Stimulated activated memory B cell treated with anti-CD40 and anti-IgM and Interleukin-4, amounts not matched to agents 10 μg/mL and 1 μg/mL and 100 μg/mL, for 72 hours (primary cell): ENCODE measurements at places on chromosomes 7 and 10.

DNA sequence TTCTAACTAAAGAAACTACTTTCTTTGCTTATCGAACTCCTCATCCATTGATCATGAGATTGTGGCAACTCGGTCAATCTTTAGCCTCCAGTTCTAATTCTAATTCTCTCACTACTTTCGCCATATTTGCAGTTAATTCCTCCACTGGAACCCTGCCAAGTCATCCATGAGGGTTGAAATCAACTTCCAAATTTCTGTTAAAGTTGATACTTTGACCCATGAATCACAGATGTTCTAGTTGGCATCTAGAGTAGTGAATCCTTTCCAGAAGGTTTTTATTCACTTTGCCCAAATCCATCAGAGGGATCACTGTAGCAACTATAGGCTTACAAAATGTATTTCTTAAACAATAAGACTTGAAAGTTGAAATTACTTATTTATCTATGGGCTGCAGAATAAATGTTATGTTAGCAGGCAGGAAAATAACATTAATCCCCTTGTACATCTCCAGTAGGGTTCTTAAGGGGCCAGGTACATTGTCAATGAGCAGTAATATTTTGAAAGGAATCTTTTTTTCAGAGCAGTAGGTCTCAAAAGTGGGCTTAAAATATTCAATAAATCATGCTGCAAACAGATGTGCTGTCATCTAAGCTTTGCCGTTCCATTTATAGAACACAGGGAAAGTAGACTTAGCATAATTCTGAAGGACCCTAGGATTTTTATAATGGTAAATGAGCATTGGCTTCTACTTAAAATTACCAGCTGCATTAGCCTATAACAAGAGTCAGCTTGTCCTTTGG is 39.4 kb downstream of the CCDC71L start:
- ATAC-seq = no peak

DNA sequence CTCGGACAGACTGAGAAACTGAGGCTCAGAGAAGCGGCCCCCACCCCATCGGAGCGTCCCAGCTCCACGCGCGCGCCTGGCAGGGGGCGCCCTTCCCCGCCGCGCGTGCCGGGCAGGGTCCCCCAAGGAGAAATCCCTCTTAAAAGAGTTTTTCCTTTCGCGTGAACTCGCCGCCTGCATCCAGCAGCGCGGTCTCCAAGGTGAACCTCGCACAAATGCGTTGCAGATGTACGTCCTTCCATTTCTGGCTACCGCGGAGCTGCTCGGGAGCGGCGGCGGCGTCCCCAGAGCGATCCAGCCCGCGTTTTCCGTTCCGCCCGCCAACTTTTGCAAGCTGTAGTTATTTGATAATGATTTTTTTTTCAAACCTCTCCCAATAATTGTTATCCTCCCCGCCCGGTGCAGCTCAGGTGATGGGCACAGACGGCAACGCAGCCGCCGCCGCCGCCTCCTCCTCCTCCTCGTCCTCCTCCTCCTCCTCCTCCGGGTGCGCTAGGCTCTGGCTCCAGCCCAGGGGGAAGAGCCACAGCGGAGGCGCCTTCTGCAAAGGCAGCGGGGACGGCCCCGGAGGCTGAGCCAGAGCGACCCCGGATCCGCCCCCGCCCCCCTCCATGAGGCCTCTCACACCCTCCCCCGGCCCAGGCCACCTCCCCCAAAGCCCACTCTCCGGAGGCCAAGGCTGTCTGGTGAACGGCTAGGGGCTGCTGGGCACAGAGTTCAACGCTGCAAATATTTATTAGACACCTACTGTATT is 74.0 kb upstream of the CUX1 start:
- ATAC-seq = peak; percentile 65

DNA sequence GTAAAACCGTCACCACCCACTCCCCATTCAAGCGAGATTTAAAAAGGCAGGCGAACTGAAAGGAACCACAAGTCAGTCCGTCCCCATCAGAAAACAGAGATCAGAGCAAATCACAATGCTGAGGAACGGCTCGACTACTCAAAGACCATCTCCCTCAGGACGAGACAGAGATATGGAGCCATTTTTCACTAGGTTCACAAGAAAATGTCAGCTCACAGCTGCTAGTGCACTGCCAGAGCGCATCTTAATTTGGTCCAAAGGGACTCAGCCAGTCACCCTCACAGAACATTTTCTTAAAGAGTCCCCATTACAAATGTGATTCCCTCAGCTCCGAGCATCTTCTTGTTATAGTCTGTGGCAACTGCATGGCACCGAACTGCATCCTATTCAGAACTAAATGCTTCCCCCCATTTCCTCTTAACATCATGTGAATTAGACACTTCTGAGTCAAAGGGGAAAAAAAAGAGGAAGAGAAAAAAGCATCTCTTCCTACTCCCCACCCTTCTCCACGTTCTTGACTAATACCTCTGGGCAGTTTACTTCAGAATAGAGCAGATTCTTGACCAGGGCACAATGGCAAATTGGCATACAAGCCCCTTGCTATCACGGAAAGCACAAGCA is 683.9 kb downstream of the MAGI2 start:
- ATAC-seq = peak; percentile 55

GRCh38 chr10:75889051-75889450 is 457.6 kb downstream of the LRMDA start:
- ATAC-seq = no peak

GRCh38 chr7:89988074-89988473 is 166.2 kb upstream of the STEAP1 start:
- ATAC-seq = no peak

DNA sequence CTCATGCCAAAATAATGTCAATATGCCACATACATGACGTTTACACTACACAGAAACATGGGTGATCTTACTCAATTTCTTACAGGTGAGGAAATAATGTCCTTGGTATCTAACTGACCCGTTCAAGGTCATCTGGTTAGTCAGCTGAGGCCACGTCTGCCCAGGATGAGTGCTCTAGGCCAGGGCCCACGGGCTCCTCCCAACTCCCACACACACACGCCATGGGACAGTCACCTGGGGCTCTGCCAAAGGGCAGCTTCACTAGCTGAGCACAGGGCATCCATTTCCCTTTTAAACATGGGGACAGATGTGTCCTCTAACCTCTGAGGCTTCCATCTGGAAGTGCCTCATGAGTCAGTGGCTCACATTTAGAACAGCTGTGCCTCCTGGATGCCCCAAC is 123.9 kb downstream of the TNS3 start:
- ATAC-seq = peak; percentile 61

- ATAC-seq = no peak
These were observed 179.7 kb downstream of the PRKCQ start for GRCh38 chr10:6400331-6400730.

GRCh38 chr10:25017154-25017590 is 760 bp downstream of the THNSL1 start:
- ATAC-seq = no peak

DNA sequence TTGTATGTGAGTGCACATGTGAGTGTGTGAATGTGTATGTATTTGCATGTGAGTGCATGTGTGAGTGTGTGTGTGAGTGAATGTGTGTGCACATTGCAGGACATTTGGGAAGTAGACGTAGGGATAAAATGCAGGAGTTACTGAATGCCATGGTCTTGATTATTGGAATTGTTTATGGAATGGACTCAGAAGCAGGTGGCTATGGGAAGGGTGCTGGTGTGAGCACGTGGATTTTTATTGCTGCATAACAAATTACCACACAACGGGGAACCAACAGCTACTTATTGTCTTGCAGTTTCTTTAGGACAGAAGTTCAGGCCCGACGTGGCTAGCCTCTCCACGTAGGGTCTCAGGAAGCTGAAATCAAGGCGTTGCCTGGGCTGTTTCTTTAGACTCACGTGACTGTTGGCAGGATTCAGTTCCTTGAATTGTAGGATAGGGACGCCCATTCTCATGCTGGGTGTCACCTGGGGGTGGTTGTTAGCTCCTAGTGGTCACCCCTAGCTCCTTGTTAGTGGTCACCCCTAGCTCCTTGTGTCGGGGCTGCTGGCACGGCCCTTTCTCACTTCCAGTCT is 48.3 kb upstream of the ZNF32 start:
- ATAC-seq = no peak

- no peak for ATAC-seq
These were observed 47.6 kb downstream of the STEAP1B start for GRCh38 chr7:22452142-22452959.

DNA sequence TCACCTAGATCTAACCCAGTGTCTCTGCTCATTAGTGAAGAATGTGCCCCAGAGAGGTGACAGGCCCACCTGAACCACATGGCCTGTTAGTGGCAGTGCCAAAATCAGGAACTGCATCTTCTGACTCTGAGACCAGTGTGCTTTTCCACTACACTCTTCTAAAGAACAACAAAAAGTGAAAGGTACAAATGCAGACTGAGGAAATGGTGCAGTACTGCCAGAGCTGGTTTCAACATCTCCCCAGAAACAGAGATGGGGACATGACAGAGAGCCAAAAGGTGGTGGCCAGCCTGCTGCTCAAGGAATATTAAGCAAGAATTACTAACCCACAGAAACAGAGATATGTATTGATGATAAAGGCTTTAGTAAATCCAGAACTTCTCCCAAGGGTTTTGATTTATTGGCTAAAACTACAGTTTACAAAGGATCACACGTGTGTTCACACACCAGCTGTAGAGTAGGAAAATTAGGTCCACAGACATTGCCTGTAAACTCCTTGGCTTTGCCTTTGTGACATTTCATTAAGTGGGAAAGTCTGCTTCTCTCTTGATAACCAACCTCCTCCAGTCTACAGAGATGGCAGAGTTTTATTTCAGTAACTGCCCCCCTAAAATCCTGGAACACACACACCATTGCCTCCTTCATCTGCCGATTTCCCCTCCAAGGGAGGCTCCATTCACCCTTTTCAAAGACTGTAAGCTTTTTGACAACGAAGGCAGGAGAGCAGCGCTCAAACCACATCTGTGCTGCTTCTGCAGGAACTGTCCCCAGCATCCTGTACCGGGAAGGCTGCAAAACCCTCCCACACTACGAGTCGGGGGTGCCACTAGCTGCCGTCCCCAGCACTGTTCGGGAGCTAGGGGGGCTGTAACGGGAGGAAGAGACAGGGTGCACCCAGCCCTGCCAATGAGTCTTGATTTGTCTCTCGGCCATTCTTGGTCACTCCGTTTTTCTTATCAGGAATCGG is 29.8 kb downstream of the GSDME start:
- ATAC-seq = peak; percentile 69

DNA sequence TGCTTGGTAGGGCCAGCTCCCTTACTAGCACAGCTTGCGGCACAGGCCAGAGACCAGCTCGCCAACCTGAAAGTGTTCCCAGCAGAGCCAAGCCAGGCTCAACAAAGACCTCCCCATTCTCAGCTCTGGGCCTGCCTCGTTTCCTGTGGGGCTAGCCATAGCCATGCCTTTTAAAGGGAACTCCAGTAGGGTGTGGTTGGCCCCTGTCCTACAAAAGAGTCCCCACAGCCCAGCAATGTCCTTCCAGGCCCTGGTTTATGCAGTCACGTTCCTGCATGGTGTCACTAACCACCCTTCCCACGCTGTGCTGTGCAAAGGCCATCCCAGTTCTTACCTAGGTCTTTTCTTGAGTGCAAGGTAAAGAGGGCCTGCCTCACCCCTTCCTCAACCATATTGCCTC is 87.8 kb upstream of the LRRC4 start:
- no peak for ATAC-seq

DNA sequence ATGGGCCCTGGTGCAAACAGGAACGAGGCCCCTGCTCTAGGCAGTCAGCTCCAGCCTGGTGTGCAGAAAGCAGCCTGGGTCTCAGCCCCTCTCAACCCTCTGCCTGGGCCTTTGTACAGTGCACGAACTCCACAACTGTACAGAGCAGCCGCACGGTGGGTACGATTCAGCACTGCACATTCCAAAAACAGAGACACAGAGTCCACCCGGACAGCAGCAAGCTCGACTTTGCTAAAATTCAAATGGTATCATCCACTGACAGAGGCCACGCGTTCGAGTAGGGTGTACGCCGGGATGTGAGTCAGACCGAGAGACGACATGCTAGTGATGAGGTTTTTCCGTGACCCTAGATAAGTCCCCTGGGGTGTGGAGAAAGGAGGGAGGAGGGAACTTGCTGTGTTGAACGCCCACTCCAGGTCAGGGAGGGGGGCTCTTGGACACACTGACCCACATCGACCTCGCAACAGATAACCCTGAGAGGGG is 65.6 kb upstream of the PDGFA start:
- ATAC-seq = peak; percentile 79

DNA sequence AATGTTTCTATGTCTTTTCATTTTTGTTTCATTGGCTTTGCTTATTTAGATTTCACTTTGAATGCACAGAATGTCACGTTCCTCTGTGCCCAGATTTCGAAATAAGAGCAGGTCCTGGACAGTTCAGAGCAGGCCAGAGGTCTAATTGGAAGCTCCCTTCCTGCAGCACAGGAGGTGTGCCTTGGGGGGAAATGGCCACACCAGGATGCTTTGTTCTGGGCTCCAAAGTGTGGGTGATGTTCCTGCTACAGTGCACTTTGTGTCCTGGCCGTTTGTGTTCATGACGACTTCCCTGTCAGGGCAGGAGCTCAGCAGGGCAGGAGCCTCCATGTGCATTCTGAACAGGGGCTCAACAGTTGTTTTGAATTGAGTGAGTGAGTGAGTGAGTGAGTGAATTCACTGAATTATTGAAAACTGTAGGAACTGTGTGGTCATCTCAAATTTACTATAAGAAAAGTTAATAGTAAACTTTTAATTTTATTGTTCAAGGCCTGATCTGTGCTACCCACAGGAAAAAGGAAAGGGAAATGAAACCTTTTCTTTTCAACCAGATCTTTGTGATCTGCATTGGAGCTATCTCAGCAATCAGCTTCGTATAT is 109.5 kb upstream of the GJD4 start:
- peak; percentile 73 for ATAC-seq

- no peak for ATAC-seq
These were observed 989.3 kb downstream of the LRMDA start for GRCh38 chr10:76420725-76421124.

DNA sequence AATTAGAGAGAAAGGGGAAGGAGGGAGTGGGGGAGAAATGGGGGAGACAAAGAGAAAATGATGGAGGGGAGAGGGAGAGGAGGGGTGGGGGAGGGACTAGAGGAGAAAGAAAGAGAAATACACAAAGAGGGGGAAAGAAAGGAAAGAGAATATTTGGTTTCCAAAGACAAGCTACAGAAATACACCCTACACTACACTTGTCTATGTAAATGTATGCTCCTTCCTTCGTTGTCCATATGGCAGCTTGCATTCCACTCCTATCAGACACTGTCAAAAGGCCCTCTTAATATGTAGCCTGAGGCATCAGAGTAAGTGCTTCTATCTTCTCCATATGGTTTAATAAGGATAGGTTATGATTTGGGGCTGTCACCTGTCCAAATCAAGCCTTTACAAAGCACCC is 92.8 kb upstream of the FEZF1 start:
- ATAC-seq = no peak

DNA sequence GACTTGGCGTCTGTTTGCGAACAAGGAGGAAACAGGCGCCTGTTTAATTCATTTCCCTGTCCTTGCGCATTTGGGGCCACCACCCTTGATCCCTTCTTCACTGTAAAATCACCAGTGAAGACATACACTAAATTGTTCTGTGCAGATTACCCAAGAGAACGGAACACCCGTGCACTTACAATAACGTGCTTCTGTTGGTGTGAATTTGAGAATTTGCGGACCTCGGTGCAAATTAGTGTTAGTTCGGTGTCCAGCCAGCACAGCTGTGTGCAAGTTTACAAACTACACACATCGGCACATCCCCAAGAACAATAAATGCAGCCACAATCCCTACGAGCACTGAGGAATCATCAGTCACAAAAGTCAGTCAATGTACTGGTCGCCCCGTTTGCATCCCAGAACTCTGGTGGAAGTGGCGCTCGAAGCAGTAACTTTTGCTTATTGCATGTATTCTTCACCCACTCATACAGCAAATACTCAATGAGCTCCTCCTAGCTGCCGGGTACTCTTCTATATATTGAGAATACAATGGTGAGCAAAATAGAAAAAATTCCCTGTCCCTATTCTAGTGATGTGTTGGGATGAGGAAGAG is 786 bp upstream of the CNOT4 start:
- no peak for ATAC-seq
